ENCODE measurements at places on chromosomes 2 and 18.

DNA sequence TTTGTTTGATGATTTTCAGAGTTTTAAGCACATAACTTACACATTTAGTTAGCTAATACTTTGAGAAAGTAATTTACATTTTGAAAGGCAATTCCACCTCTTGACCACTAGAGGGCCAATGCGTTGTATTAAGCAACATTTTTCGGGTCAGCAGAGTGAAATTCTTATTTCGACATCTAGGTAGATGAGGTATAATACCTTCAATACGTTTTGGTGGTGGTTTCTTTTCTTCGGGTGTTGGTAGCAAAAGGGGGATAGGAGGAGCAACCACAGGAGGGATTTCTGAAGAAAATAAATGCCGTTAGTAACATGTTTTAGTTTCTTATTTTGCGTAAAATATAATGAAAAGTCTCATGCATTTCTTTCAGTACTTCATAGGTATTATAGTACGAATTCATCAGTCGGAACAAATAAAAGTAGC lies 106.3 kb downstream of the TTN start:
- DNase-seq: peak; percentile 30

- DNase-seq: no peak
These were observed 351.3 kb upstream of the RAB12 start for GRCh38 chr18:8257851-8258434.

DNA sequence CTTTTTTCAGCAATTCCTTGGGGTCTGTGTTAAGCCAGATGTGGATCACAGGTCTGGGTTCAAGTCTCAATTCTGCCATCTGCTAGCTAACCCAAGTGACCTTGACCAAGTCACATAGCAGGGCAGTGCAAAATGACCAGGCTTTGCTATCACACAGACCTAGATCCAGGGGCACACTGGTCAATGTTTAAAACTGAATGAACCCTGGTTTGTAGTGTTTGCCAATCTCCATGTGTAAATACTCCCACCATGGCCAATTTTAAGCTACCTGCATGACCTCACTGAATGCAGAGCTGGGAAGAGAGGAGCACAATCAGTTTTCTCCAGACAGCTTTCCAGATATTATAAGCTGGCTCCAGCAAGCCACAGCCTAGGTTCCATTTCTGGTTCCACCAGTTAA lies 142.9 kb downstream of the CHST9 start:
- DNase-seq: no peak

DNA sequence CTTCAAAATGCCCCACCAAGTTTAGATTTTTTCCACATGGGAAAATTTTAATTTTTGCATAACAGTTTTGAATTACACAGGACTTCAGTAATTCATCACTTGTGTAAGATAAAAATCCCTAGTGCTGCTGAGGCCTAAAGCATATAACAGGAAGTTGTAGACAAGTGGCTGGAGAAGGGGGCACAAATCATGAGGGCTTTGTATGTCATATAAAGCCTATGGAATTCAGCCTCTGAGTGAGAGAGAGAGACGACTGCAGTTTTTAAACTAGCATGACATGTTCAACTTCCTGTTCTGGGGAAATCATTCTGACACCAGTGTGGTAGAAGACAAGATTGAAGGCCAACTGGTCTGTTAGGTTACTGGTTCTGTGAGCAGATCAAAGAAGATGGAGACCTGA lies 187.3 kb upstream of the CHST9 start:
- DNase-seq: no peak

- no peak for DNase-seq
These were observed 41.9 kb downstream of the BMPR2 start for GRCh38 chr2:202418027-202418426.

DNA sequence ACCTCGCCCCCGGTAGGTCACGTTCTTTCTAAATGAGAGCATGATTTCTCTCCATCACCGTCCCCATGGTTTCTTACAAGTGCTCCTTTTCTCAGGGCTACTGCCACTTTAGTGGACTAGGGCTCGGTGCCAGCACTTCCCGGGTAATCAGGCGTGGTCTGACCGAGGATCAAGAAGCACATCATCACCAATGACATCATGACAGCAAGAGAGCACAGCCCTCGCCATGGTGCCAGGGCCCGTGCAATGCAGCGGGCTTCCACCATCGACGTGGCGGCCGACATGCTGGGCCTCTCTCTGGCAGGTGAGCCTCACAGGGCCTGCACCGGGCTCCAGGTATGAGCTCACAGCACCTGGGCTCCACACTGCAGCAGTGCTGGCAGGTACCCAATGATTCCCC lies 75.2 kb downstream of the INPP4A start:
- DNase-seq: no peak

- no peak for DNase-seq
These were observed 470.1 kb downstream of the TMX3 start for GRCh38 chr18:68244786-68245185.
